Urothelium cell line (cell line): ENCODE measurements at places on chromosomes 3 and 15.
A peak's percentile ranks its signal among the peaks of the same experiment; 100 is the strongest.

DNA sequence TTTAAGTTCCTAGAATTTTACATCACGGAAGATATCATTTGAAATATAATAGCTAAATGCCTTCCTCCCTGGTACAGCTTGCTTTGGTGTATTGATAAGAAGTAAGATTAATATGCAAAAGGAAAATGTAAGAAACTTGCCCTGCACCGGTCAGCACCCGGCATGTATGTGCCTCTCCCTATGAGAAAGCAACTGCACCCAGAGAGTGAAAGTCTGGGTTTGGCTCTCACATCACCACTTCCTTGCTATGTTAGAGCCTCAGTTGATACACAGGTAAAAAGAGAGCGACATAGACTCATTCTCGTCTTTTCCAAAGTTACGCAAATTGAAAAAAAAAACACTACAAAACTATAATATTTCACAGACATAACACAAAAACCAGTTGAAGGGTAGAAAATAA, 96.7 kb downstream of the FOXP1 start:
- DNase-seq = no peak

DNA sequence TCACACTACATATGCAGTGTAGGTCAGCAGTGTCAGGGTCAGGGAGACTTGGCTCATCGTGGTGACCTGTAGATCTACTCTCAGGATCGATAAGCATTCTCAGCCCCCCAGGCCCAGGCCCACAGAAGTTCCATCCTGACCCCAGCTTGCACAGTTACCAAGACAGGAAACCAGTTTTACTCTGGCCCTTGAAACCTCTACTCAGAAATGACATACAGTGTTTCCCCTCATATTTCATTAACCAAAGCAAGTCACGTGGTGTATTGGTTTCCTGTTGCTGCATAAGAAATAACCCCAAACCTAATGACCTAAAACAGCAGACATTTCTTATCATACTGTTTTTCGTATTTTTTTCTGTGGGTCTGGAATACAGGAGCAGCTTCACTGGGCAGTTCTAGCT, 242.2 kb downstream of the SLCO3A1 start:
- no peak for DNase-seq

DNA sequence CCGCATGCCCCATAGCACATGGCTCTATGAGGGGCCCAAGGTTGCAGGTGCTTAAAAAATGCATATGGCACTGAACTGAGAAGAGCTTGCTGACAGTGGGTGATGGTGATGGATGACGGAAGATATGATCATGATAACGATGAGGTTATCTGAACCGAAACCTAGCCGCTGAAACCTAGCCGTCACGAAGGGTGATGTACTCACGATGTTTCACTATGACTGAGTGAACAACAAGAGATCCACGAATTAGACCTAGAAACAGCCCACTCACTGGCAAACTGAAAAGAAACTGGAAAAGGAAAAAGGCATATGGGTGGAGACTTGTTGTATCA, 57.6 kb upstream of the BCL6 start:
- DNase-seq = no peak

GRCh38 chr3:109806929-109807328, 469.6 kb upstream of the DPPA4 start:
- peak; percentile 69 for DNase-seq

- no peak for DNase-seq
Observed at GRCh38 chr3:17290894-17291293, 406.1 kb downstream of the PLCL2 start.

DNA sequence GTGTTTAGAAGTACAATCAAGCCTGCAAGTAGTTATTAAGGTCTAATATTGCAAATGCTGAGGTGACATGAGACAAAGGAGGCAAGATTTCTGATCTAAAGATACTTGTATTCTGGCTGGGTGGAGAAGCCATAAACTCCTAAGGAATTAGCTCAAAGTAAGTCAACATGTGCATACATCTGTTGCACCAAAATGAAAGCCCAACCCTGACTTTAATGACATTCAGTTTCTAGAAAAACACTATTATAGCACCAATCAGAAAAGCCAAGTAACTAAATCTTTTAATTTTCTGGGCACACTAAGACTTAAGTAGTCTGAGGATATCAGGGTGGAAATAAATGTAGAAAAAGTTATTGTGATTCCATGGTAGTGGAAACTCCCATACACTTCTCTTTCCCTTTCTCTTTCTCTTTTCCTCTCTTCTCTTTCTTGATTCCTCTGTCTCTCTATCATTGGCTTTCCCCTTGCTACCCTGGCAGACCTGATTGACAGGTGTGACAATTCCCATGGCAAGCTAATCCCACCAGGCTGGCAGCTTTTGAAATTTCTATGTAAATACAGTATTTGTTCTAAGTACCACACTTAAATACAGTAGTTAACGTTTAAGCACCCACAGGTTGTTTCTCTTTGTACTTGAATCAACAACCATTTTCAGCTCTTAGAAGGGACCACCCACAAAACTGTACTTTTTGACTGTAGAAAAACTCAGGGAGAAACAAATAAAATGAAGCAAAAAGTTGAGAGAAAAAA, 528.4 kb upstream of the SEMA6D start:
- DNase-seq = no peak

DNA sequence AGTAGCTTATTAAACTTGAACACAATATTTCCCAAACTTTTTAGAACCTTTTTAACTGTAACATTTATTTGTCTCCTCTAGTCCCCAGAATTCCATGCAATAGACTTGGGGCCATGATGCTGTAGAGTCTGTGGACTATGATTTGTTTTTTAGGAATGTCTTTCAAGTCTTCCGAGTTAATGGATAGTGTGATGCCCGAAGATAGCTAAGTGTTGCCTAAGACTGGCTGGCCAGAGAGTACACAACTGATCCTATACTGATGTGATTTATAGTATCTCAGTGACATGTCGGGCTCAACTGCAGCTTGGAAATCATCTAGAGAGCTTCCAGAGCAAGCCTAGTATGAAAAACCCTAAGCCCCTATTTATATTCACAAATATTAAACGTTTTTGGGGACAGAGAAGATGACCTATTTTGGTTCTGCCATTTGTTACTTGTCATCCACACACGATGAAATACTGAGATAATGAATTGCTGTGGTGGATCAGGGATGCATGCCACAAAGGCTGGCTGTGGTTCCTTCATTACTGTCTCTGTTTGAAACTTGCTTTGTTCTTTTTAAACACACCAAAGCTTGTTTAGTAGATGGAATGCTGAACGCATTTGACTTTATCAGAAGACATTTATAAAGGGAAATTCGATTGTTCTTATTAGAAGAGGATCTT, 507.4 kb downstream of the TAFA4 start:
- no peak for DNase-seq

DNA sequence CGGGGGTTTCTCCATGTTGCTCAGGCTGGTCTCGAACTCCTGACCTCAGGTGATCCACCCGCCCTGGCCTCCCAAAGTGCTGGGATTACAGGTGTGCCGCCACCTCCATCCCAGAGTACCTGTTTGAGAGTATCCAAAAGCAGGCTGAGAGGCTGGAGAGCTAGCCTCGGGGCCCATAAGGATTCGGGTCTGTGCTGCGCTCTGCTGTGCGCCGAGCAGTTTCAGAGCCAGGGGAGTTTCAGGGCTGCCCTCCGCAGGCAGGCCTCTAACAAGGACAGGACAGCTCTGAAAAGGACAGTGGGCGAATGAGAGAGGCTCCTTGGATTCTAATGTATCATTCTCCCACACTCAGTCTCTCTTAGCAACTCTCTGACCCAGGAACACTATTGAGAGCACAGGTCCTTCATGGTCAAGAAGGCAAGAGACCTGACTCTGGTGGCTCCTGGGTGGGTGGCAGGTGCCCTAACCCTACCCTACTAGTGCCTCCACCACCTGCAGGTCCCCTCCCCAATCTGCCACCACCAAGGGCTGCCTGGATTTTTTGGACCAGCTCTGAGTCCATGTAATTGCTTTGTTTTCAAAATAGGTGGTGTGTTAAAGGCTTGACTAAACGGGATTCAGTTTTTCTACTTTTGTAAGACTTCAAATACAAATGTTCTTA, 27.8 kb downstream of the MAGEF1 start:
- no peak for DNase-seq

DNA sequence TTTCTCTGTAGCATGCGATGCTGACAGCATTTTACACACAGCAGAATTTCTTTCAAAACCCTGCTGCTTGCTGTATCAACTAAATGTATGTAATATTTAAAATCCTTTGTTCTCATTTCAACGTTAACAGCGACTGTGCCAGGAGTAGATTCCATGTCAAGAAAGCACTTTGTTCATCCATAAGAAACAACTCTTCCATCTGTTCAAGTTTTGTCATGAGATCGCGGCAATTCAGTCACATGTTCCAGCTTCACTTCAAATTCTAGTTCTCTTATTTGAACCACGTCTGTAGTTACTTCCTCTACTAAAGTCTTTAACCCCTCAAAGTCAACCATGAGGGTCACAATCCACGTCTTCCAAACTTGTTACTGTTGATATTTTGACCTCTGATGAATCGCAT, 50.6 kb downstream of the SMARCC1 start:
- DNase-seq = no peak

DNA sequence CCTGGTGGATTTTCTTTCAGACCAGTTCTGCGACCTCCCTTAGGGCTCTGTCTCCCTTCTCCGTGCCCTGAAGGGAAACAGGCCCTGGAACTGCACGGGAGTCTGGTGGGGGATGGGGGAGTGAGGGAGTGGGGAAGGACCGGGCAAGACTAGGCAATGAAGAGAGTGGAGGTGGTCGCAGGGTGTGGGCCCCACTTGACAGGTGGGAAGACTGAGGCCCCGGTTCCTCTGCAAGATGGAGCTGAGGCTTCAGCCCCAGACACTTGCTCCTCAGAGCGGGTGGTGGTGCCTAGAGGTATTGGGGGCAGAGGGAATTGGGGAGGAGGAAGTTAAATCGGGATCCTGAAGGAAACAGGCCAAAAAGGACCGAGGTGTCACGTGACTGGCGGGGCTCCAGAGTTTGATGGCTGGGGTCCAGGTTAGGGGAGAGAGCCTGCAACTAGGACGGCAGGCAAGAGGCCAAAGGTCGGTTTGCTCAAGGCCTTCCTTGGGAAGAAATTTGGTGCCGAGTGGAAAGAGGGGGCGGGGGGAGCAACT, 597 bp upstream of the CAMK1 start:
- DNase-seq = no peak

GRCh38 chr3:62621925-62622324, 248.6 kb upstream of the FEZF2 start:
- DNase-seq = no peak

GRCh38 chr3:32596282-32596908, 25.7 kb upstream of the DYNC1LI1 start:
- no peak for DNase-seq

GRCh38 chr15:84833447-84834228, 16.5 kb downstream of the ALPK3 start:
- no peak for DNase-seq

DNA sequence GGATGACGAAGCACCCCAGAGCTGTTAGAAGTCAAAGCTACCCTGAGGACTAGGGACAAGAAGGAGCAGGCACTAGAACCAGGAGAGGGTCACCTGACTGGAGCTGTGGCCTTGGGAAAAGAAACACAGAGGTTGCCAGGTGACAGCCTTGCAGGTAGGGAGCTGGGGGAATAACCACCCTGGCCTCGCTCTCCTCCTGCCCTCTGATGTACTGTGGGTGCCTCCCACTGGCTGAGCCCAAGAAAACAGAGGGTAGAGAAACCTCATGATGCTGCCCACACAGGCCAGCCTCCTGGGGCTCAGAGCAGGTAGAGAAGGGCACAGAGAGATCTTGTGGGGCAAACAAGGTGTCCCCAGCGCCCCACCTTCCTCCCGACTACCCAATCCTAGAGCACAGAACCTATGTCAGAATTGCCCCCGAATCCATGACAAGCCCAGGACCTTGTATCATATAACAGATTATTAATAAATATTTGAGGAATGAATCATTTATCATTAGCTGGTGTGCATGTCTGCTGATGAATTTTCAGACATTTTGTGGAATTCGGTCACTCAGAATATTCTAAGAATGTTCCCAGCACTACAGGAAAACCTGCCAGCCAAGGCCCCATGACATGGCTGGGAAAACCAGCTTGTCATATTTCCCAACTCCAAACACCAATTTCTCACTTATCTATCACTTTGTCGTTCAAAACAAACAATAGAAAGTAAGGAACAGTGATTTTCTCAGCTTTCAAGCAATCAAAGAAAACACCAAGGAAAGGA, 59.8 kb upstream of the MEX3B start:
- no peak for DNase-seq

- no peak for DNase-seq
Observed at GRCh38 chr3:3201611-3202010, 22.1 kb upstream of the CRBN start.

DNA sequence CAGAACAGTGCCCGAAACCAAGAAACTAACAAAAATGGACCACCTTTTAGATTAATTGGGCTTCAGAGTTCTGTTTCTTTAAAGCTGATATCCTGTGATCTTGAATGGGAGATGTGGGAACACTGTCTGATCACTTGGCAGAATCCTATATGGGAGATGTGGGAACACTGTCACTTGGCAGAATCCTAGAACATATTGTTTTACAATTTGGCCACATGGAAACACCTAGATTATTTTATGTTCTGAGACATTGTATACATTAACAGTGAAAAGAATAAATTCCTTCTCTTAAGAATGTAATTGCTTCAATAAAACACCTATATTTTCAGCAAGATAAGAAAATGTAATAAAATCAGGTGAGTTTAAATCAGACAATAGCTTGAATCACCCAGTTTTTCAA, 30.3 kb upstream of the PLSCR2 start:
- DNase-seq = no peak

DNA sequence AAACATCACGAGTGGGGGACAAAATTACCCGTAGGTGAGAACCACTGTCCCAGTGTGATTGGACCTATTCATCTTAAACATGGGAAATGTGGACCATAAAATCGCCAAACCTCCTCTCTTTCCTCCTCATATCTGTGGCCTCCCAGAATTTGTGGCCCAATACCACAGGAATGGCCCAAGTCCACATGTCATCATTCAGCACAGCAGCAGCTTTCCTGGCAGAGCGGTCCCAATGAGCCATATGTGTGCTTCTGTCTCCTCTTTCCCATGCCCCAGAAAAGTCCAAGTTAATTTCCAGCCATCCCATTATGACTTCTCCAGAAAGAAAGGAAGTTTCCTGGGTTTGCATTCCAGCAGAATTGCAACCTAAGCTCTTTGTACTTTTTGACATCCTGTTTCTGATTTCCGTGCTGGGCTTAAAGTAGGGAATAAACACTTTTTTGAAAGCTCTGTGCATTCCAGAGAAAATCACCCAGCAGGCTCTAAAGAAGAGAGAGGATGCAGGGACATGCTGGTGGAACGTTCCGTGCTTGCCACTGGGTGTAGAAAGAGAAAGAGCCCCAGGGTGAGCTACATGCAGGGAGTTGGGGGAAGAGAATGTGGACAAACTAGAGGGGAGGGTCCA, 259.4 kb upstream of the PROK2 start:
- no peak for DNase-seq

GRCh38 chr3:195711813-195712534, 8.8 kb upstream of the MUC20 start:
- DNase-seq = no peak

- DNase-seq = no peak
Observed at GRCh38 chr15:28459279-28459678, 73.5 kb downstream of the GOLGA8G start.

- no peak for DNase-seq
Observed at GRCh38 chr3:38579551-38580449, 69.7 kb downstream of the SCN5A start.
